ENCODE measurements at places on chromosomes 1 and 21.

GRCh38 chr1:210447456-210448057, 118.9 kb downstream of the HHAT start:
- no peaks in the 10 kb centered on the region for H3K4me1 ChIP-seq
- H3K4me3 ChIP-seq = no peak overlapping the region
- DNase-seq = no peak
- no peak overlapping the region for H3K27ac ChIP-seq
- no peaks in the 10 kb centered on the region for H3K27me3 ChIP-seq

GRCh38 chr21:39377444-39378050, 28.7 kb upstream of the HMGN1 start:
- H3K36me3 ChIP-seq = no peaks in the 10 kb centered on the region
- H3K4me3 ChIP-seq = no peak overlapping the region
- no peaks in the 10 kb centered on the region for H3K27me3 ChIP-seq
- H3K4me1 ChIP-seq = no peaks in the 10 kb centered on the region
- no peak for DNase-seq
- H3K27ac ChIP-seq = no peak overlapping the region

DNA sequence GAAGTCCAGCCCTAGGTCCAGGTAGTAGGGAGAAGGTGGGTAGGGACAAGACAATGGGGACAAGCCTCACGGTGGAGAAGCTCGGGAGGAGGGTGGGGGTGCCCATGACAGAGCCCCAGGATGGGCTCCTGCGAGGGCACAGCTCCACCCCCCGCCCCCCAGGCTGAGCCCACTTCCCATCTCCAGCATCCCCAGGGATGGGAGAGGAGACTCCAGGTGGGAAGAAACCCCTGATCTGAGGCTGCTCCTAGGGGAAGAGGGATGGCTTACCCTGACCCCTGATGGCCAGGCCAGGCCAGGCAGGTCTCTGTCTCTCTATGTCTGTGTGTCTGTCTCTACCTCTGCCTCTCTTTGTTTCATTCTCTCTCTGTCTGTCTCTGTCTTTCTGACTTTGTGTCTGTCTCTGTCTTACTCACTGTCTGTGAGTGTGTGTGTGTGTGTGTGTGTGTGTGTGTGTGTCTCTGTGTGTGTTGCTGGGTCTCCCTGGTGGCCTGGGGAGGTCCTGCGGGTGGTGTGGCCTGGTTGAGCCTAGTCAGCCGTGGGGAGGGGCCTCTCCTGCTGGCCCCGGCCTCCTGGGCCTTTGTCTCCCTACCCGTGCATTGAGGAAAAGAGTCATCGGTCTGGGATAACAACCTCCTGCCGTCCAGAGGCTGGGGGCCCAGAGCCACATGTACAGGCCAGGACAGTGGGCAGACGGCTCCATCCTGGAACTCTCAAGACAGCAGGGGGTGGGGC, 45.7 kb downstream of the WNT9A start:
- peak; percentile 28 for DNase-seq
- no peak overlapping the region for H3K4me3 ChIP-seq
- no peaks in the 10 kb centered on the region for H3K27me3 ChIP-seq
- H3K36me3 ChIP-seq = no peaks in the 10 kb centered on the region
- H3K27ac ChIP-seq = no peak overlapping the region

- peak overlapping the region; percentile 100 for H3K27ac ChIP-seq
- DNase-seq = no peak
- H3K36me3 ChIP-seq = peaks cover 4% of the 10 kb centered on the region
- H3K4me1 ChIP-seq = peaks cover 4% of the 10 kb centered on the region
Measured at GRCh38 chr1:85582687-85583591, 2.4 kb downstream of the CCN1 start.

DNA sequence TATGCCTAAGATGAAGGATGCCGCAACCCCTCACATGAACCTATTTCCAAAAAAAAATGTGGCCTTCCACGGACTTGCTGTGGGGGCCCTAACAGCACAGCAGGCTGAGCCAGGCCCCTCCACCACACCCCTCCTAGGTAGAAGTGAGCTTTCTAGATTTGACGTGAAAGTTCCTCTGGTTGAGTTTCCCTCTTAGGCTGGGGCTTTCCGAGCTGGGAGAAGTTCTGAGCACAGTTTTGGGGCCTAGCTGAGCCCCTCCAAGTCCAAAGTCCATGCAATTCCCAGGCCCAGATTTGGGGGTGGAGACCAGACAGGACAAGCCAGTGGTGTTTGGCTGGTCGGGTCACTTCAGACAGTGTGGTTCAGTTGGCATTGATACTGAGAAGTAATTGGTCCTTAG, 13.8 kb upstream of the PHLDA3 start:
- H3K27ac ChIP-seq = no peak overlapping the region
- peaks cover 6% of the 10 kb centered on the region for H3K4me1 ChIP-seq
- peaks cover 35% of the 10 kb centered on the region for H3K36me3 ChIP-seq
- peaks cover 3% of the 10 kb centered on the region for H3K27me3 ChIP-seq
- DNase-seq = no peak
- H3K4me3 ChIP-seq = no peak overlapping the region

GRCh38 chr21:21159253-21159899, 161.2 kb downstream of the NCAM2 start:
- DNase-seq = no peak
- H3K36me3 ChIP-seq = no peaks in the 10 kb centered on the region
- no peaks in the 10 kb centered on the region for H3K4me1 ChIP-seq
- H3K4me3 ChIP-seq = no peak overlapping the region
- no peak overlapping the region for H3K27ac ChIP-seq

DNA sequence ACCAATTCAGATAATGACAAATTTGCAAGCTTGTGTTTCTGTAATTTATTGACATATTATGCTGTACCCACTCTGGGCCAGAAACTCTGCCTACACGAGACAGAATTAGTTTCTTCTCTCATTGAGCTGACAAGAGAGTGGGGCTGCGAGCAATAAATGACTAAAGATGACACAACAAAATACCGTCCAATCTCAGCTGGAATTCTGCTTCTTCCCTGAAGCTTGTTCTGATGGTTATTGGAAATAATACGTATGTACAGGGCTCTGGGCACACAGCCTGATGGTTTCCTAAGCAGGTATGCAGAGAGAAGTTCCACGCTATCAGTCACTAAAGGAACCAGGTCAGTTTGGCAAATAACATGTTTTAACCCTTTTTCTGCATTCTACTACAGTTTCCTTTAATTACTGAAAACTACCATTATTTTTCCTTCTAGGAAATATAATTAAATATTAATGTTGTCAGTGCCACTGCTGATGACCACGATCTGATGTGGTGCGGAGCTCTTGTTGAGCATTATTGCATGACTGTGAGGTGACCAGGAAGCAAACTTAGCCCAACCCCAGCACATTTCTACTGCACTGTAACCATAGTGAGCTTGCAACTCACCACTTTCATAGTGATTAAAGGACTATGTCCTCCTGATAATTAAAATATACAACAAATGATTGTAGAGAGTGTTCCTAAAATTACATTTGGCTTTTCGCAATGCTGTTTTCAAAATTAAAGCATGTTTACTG, 221.4 kb upstream of the L1TD1 start:
- DNase-seq = no peak
- H3K27me3 ChIP-seq = no peaks in the 10 kb centered on the region

- DNase-seq = no peak
- H3K27me3 ChIP-seq = no peaks in the 10 kb centered on the region
- H3K27ac ChIP-seq = no peak overlapping the region
- no peak overlapping the region for H3K4me3 ChIP-seq
- H3K36me3 ChIP-seq = no peaks in the 10 kb centered on the region
Measured at GRCh38 chr1:115757856-115758255, 10.7 kb downstream of the CASQ2 start.

DNA sequence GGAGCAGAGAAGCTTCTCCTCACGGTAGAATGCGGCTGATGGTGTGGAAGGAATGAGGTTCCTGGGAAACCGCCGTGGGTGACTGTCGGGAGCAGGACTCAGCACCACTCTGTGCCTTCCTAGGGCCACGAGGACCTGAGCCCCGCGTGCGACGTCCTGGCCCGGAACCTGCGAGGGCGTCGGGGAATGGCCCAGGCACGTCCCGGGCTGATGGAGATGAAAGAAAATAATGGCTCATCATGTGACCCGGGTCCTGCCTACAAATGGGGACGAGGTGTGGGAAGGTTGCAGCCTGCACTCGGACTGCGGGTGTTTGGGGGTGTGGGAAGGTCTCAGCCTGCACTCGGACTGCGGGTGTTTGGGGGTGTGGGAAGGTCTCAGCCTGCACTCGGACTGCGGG, 25.1 kb upstream of the TTLL10 start:
- H3K4me3 ChIP-seq = no peak overlapping the region
- no peaks in the 10 kb centered on the region for H3K36me3 ChIP-seq
- no peaks in the 10 kb centered on the region for H3K27me3 ChIP-seq
- H3K4me1 ChIP-seq = no peaks in the 10 kb centered on the region
- H3K27ac ChIP-seq = no peak overlapping the region
- no peak for DNase-seq

GRCh38 chr1:153976819-153977249, 640 bp downstream of the JTB start:
- no peaks in the 10 kb centered on the region for H3K4me1 ChIP-seq
- peak overlapping the region; percentile 91 for H3K4me3 ChIP-seq
- no peaks in the 10 kb centered on the region for H3K27me3 ChIP-seq
- H3K27ac ChIP-seq = peak overlapping the region; percentile 83

- H3K27me3 ChIP-seq = no peaks in the 10 kb centered on the region
- peak overlapping the region; percentile 88 for H3K27ac ChIP-seq
- DNase-seq = peak; percentile 83
- no peaks in the 10 kb centered on the region for H3K36me3 ChIP-seq
- peaks cover 10% of the 10 kb centered on the region for H3K4me1 ChIP-seq
- H3K4me3 ChIP-seq = no peak overlapping the region
Measured at GRCh38 chr1:15027515-15027986, 126.0 kb upstream of the TMEM51 start.

DNA sequence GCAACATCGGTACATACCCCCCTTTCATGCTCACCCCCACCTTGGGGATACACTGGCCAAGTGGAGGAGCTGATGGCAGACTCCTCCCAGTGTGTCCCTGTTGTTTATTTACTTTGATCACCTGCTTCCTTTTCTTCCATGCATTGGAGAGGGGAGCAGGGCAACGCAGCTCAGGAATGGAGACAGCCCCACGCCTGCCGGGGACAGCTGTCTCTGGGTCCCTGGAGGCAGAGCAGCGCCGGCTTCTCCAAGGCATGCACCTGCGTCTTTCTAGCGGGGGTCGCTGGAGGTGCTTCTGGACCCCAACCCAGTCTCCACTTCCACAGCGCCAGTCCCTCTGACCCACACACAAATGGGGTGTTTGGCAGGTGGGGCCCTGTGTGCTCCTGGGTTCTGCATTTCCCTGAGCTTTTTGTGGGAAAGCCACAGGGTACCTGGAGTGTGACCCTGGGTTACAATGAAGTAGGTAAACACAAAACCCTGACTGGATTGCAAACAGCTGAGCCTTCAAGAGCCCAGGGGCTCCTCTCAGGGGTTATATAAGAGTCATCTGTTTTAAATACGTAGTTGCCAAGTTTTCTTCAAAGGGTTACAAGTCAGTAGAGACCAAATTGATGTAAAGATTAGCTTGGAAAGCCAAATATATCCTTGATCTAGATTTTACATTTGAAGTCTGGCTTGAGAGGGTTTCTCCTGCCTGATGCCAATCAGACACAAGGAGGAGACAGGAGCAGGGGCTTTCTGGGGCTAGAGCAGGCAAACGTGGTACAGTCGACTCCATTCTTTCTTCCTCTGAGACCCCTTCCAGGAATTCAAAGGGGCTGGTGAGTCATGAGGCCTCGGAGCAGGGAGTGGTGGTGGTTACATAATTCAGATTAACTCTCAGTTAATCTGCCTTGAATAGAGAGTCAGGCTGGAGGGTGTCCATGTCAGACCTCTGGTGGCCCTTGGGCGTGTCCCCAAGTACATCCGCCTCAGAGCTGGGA, 4.5 kb downstream of the AJAP1 start:
- no peak for DNase-seq
- H3K36me3 ChIP-seq = no peaks in the 10 kb centered on the region
- no peak overlapping the region for H3K27ac ChIP-seq
- peaks cover 3% of the 10 kb centered on the region for H3K4me1 ChIP-seq

DNA sequence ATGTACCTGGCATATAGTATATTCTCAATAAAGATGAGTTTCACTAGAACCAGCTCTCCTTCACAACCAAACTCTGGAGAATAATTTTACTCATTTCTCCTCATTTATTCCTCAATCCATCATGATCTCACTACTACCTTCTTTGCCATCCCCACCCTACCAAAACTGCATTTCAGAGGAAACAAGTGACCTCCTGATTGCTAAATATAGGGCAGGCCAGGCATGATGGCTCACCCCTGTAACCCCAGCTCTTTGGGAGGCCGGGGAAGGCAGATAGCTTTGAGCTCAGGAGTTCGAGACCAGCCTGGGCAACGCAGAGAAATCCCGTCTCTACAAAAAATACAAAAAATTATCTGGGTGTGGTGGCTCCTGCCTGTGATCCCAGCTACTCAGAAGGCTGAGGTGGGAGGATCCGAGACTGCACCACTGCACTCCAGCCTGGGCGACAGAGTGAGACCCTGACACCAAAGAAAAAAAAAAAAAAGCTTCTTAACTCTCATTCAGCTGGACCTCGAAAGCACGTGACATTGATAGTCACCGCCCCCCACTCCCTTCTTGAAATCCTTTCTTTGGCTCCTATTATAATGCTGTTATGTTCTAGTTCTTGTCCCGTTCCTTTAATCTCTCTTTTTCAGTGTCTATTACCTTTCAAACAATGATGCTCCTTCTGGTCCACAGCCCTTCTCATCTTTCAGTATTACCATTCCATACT, 2.1 kb downstream of the TESK2 start:
- no peaks in the 10 kb centered on the region for H3K36me3 ChIP-seq
- no peak overlapping the region for H3K4me3 ChIP-seq
- no peaks in the 10 kb centered on the region for H3K27me3 ChIP-seq
- no peak overlapping the region for H3K27ac ChIP-seq
- H3K4me1 ChIP-seq = no peaks in the 10 kb centered on the region
- peak; percentile 24 for DNase-seq

DNA sequence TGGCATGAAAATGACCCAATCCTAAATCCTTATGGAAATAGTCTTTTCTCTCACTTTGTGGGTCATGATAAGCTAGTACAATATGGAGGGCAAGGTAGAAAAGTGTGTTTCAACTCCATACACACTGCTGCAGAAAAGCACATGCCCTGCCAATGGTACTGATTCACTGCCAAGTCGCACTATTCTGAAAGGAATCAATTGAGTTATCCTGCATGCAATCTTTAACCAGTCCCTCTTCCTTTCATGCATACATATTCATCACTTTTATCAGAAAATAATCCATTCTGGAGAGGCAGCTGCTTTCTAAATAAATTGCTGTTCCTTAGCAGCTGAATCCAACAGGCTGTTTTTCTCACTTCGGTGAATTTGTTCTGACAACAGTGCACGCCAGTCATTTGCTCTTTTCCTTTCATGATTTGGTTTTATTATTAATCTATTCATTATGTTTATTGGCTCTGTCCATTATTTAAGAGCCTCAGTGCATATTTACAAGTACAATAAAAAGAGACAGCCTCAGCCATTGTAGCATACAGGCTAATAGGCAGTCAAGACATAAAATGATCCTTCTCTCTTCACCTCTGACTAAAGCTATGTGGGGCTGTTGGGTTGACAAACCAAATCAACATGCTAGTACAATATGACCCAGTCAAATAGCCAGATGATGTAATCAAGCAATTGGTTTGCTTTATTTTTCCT, 108.8 kb downstream of the CHD1L start:
- H3K36me3 ChIP-seq = no peaks in the 10 kb centered on the region
- no peak for DNase-seq
- no peak overlapping the region for H3K27ac ChIP-seq
- no peak overlapping the region for H3K4me3 ChIP-seq

GRCh38 chr1:200917291-200917817, 22.7 kb downstream of the INAVA start:
- no peak for DNase-seq
- peaks cover 8% of the 10 kb centered on the region for H3K36me3 ChIP-seq
- H3K4me3 ChIP-seq = no peak overlapping the region
- H3K27ac ChIP-seq = no peak overlapping the region
- no peaks in the 10 kb centered on the region for H3K4me1 ChIP-seq

- peaks cover 5% of the 10 kb centered on the region for H3K4me1 ChIP-seq
- H3K27me3 ChIP-seq = no peaks in the 10 kb centered on the region
- no peak overlapping the region for H3K4me3 ChIP-seq
- no peaks in the 10 kb centered on the region for H3K36me3 ChIP-seq
Measured at GRCh38 chr1:117600966-117601365, 4.9 kb upstream of the TENT5C start.

Data from kidney (tissue), 22 donors.